Dermis microvascular lymphatic vessel endothelial cell (primary cell): ENCODE measurements at places on chromosomes 3 and 15. TPM values are rescaled to one million over a fixed set of nuclear protein-coding genes. Genes with fewer than 3 reads are reported as not detected.

DNA sequence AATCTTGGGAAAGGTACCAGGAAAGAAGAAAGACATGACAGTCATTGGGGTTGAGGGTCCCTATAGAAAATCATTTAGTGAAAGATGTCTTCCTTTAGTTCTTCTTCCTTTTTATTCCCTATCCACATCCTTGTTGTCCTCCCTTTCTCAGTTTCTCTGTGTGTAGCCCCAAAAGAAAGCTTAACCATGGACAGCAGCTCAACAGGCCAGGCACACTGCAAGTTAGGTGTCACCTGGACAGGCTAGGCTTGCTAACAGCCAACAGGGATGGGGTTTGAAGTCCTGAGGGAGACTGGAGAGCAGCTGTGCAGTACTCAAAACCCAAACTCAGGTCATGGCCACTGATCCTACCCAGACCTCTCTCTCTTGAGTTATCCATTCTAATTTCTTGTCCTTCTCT is 543.1 kb downstream of the TUSC7 start:
- DNase-seq = peak; percentile 3

Gene GASK1A
- total RNA-seq = under 0.01 TPM in 1 of 2 replicates, not detected in the other

DNA sequence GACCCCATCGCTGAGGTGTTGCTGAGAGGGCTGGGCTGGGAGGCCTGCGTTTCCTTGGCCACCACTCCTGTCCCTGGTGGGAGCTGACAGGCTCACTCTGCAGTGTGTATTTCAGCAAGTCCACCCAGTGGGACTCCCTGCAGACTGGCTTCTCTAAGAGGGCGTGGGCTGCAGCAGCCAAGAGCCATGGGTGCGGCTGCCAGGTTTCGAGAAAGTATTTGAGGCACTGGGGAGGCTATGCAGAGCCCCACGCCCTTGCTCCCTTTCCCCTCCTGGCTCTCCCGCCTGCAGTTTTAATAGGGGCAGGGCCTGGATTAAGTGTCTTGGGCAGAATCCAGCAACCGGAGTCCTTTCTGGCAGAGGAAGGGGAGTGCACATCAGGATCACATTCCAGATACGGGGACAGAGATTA is 242.1 kb downstream of the THSD4 start:
- DNase-seq = no peak

DNA sequence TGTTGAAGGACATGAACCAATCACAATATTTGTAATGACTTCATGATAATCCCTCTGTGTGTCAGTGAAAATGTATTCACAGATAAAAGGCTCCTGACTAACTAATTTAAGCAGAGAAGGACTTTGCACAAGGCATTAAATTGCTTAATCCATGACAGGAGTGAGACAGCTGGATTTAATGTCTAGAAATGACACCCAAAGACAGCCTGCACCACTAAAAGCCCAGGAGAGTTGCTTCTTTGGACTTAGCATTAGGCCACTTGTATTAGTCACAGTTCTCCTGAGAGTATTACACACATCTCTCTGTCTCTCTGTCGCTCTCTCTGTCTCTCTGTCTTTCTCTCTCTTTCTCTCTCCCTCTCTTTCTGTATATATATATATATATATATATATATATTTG is 180.4 kb downstream of the GOLGA8K start:
- no peak for DNase-seq

Gene DPH6
- 10.3 and 10.9 TPM in 2 replicates for total RNA-seq

Gene SLC9C1
- under 0.01 and 0.13 TPM in 2 replicates for total RNA-seq

Gene PAK6
- total RNA-seq = not detected in 2 replicates

GRCh38 chr3:42032693-42033349 is 58.3 kb upstream of the TRAK1 start:
- DNase-seq = no peak

DNA sequence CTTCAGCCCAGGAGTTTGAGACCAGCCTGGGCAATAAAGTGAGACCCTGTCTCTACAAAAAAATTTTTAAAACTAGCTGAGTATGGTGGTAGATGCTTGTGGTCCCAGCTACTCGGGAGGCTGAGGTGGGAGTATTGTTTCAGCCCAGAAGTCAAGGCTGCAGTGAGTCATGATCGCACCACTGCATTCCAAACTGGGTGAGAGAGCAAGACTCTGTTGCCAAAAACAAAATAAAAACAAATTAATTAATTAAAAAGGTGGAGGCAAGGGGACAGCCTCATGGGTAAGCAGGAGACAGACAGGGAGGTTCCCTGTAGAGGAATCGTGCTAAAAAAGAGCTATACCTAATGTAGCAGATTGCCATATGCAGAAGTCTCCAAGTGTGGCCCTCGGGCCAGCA is 12.6 kb downstream of the HAPLN3 start:
- DNase-seq = no peak

Gene POLQ
- total RNA-seq = 1.6 and 4.0 TPM in 2 replicates
